ENCODE measurements at places on chromosomes 2 and 18. TPM values are rescaled to one million over a fixed set of nuclear protein-coding genes. Genes with fewer than 3 reads are reported as not detected.

GRCh38 chr2:197136452-197136851 lies 174.1 kb downstream of the ANKRD44 start:
- DNase-seq, result no peak

FOSL2 gene
- 162 TPM for total RNA-seq

- no peak for DNase-seq
Measured at GRCh38 chr2:241935774-241936173, 66.2 kb downstream of the RTP5 start.

DNA sequence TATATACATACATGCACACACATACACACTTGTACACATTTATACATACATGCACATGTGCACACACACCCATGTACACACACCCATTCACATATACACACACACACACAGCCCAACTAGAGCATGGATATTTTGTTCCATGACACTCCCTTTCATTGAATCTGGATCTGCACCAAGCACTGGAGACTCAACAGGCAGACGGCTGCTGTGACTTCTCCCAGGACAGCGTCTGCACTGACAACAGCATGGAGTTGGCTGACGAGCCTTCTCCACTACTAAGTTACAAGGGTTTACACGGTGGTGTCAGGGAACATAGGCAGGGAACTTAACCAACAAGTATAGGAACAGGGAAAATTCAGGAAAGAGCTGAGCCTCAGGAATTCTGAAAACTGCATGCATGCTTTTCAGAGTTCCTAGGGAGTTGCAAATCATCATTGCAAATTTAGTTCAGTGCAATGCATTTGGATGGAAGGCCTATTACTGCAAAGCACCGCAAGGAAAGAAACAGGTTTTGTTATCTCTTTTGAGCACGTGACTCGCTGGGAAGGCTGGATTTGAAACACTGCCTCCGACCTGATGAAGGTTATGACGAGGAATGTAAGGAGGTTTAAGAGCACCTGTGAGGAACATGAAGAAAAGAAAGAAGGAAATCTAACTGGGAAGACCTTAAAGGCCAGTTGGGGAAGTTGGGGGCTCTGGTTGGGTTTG lies 35.9 kb downstream of the TMEM18 start:
- no peak for DNase-seq

GDF7 gene
- total RNA-seq, result 0.14 TPM

DNA sequence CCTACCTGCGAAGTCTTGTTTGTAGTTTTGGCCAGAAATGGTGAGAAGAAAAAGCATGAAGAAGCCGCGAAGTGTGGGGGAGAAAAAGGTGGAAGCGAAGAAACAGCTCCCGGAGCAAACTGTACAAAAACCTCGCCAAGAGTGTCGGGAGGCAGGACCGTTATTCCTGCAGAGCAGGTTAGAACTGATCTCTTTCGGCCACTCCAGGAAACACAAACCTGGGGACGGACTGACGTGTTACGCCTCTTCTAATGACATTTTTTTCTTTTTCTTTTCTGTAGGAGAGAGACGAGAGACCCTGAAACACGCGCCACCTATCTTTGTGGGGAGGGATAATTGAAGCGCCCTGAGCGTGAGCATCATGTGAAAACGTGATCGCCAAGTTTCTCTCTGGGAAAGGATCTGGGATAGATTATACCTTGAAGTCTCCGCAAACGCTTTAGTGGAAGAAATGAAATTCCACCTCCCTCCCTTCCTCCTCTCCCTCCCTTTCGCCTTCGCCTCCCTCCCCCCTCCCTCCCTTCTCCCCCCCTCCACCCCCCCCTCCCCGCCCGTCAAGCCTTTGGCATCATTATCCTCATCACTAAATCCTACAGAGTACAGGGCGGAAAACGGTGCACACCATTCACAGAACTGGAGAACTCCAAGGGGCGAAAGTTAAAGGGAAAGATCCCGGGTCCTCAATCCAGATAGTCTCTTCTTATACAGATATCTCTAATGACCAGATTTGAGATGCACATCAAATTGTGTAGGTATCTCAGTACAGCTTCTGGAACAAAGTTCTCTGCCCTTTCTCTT lies at the start of gene ZEB2:
Gene ZEB2 (minus strand): TSS at position 186 of the 798 bp plus-strand sequence. CDS start 2,769 bp downstream, outside the sequence.
- DNase-seq, result no peak

GRCh38 chr2:20584399-20585358 lies 66.2 kb downstream of the HS1BP3 start:
- DNase-seq, result no peak

- no peak for DNase-seq
Measured at GRCh38 chr2:88011011-88011410, 5.3 kb downstream of the RNU2-63P start.

- peak; percentile 30 for DNase-seq
Measured at GRCh38 chr18:57833441-57834101, 30.5 kb upstream of the ATP8B1 start.

FAP gene
- 1.3 TPM for total RNA-seq

DNA sequence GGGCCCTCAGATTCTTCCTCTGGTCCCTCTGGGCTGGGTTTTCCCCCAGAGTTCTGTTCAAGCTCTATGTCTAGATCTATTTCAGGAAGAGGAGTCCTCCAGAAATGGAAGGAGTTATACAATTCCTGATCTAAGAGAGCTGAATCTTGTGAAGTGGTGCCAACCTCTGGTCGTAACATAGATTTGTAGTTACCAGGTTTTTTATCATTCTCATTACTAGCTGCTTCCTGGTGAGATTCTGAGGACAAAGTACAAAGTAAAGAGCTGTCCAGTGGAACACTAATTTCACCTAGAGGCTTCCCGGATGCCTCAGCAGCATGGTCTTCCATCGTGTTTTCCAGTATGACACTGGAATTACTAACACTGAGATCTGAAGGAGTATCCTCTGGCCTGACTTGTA lies 44.1 kb downstream of the PPP4R1 start:
- DNase-seq, result no peak

DNA sequence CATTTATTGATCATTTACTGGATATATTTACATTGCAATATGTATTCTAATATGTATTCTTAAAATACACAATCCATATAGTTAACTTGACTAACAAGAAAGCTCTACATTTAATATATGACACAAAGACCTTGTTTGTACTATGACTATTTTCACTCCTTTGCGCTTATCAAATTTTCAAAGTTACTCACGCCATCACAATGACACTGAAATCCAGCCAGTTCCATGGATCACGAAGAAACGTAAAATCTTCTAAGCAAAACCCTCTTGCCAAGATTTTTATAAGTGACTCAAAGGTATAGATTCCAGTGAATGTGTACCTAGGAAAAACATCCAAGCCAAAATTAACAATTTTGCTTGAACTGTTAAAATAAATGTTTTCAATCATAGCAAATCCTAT lies 39.6 kb downstream of the SCN3A start:
- DNase-seq, result no peak

- no peak for DNase-seq
Measured at GRCh38 chr2:227507963-227508362, 36.0 kb downstream of the AGFG1 start.

GRCh38 chr2:72920318-72921087 lies 3.2 kb downstream of the EMX1 start:
- DNase-seq, result no peak

- no peak for DNase-seq
Measured at GRCh38 chr2:160022162-160022561, 40.3 kb downstream of the PLA2R1 start.

GRCh38 chr2:20091305-20091991 lies 40.0 kb upstream of the LAPTM4A start:
- DNase-seq, result no peak

ITGB1BP1 gene
- 78.3 TPM for total RNA-seq

LCT gene
- total RNA-seq, result 0.09 TPM

GRCh38 chr18:47737198-47737830 lies 193.1 kb downstream of the SMAD2 start:
- no peak for DNase-seq

VIL1 gene
- 341 TPM for total RNA-seq

Measured in mucosa of descending colon (tissue), 3 donors.